Activated naive CD4-positive, alpha-beta T cell treated with Interleukin-2 at 50 U/mL for 16 hours (primary cell): ENCODE measurements at places on chromosomes 12 and 14.

GRCh38 chr14:60720962-60721325, 3.2 kb downstream of the SIX4 start:
- DNase-seq: no peak

GRCh38 chr12:55697686-55698085, 10.0 kb downstream of the ITGA7 start:
- DNase-seq: no peak

DNA sequence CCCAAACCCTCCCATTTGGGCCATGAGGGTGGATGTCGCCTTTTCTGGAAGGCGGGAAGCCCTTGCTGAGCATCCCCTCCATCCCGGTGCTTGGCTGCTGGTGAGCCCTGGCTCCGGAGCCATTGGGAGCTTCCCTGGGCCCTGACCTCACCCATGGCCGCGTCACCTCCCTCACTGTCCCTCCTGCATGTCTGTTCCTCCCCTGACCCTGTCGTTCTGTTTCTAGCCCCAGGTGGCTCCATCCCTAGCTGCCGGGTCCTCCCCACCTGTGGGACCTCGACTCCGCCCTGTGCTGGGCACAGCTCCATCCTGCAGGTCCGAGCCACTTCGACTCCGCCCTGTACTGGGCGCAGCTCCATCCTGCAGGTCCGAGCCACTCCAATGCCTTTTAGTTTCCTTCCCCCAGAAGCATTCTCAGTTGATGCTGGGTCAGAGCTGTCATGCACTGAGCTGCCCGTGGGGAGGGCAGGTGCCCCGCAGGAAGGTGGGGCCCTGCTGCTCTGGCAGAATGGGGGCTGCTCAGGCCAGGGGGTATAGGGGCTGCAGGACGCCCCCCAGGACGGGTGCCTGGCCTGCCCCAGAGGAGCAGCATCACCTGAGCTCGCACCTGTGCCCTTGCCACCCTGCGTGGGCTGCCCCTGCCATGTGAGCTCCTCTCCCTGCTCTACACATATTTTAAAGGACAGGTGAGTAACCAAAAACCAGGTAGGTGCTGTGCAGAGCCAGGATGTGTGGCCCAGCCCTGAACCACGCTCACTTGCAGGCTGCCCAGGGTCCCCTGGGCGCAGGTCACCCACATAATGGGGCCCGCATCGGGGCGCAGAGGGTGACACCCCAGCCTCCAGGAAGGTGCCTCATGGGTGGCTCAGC, 19.0 kb downstream of the NOC4L start:
- no peak for DNase-seq

DNA sequence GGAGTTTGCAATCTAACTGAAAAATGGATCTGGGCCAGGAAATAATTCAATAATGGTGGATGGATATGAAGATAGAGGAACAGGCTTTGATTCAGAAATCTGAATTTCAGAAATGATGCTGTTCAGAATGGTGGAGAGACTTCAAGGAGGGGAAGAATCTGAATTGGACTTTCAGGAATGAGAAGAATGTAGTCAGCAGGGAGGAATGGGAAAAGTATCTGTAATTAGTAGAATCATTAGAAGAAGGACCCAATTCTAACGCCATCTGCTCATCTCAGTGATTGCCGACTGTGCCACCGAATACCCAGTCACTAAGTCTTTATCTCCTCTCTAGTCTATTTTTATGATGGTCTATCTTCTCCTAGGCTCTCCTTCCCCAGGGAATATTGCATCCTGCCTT, 363.2 kb downstream of the GALC start:
- no peak for DNase-seq

DNA sequence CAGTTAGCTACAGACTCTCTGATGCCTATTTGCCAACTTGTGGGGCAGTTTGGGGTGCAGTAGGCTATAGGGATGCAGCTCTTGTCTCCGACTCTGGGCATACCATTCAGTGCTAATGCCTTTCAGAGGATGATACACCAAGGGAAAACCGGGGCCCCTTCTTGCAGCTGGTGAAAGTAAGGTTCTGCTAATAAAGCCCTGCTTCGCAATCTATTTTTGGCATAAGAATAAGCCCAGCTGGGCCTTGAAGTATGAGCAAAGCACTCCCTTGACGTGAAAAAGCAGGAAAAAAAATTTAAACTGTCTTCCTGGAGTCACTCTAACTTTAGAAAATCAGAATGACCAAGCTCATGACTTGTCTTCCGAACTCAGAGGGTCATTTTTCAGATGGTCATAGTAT, 124.1 kb upstream of the RBM19 start:
- no peak for DNase-seq

DNA sequence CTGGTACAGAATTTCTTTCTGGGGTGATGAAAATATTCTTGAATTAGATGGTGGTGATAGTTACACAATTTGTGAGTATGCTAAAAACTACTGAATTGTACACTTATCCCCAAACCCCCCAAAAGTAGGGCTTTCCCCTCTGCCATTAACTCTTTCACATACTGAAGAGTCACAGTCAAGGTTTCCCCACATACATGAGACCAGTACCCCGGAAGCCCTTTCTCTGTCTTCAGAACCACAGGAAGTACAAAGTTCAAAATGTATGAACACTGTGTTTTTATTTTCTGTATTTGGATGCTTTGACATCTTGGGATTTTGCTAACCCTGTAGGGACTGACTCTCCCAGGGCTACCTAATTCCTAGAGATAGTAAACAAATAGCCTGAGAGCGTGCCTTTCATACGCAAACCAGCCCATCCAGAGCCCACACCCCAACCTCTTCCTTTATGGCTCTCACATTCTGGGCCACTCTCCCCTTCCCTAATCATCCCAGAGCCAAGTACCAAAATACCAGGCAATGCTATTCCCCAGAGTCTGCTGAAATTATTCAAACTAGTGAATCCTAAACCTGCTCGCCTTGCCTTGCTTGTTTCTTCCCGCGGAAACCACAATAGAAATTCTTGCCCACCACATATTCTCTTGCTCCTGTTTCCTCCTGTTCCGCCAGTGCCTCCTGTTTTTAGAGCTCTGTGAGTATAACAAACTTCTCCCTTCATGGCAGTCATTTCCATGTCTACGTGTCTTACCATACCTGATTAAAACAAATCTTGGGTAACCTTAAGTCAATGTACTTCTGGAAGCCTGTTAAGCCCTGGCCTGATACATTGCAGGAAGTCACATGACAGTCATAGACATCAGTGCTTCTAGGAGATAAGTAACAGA, 524.8 kb downstream of the FUT8 start:
- DNase-seq: no peak

GRCh38 chr14:69632593-69633151, 21.3 kb downstream of the SUSD6 start:
- DNase-seq: no peak

DNA sequence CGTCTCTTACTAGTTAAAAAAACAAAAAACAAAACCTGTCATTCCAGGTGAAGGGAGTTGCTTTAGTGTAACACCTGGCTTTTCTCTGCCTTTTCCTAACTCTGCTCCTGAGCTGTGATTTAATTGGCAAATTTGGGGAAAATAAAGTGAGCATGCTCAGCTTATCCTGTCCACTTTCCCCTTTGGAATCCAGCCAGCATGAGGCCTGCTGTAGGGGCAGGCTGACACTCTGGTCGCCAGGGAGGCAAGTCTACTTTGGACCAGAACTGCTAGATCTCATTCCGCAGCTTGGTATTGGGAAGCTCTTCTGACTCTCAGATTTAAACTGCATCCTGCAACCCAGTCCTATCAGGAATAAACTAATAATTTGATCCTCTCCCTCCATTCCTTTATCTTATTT, 30.1 kb downstream of the CDKN1B start:
- DNase-seq: no peak

DNA sequence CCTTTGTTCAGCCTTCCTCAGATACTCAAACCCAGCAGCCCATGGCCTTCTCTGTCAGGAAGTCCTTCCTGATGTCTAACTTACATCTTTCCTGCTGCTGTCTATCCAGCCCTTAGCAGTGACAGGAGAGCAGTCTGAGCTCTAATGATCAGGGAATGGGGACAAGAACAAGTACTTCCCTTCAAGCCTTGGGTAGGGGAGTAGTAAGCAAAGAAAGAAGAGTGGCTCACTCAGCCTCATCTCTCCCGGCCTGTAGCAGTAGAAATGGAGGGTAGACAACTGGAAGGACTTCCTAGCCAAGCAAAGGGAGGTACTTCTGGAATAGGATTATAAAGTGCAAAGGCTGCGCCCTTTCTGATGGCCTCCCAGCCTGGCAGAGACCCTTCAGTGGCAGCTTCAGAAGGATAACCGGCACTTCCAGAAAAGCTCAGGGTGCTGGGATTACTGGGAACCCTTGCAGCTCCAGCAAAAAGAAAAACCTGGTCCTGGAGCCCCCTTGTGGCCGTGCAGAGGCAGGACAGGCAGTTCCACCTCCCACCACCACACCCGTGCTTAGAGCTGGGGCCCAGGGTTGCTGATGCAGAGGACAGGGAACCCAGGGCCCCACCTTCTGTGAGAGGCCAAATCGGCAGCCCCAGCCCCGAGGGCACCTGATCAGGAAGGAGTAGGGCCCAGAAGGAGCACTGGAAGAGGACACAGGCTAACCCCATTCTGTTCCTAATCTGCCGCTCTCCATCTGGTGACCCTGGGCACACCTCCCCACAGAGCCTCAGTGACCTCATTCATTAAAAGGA, 12.4 kb upstream of the SMUG1 start:
- peak; percentile 69 for DNase-seq

GRCh38 chr12:4346931-4347330, 25.9 kb downstream of the TIGAR start:
- DNase-seq: no peak

DNA sequence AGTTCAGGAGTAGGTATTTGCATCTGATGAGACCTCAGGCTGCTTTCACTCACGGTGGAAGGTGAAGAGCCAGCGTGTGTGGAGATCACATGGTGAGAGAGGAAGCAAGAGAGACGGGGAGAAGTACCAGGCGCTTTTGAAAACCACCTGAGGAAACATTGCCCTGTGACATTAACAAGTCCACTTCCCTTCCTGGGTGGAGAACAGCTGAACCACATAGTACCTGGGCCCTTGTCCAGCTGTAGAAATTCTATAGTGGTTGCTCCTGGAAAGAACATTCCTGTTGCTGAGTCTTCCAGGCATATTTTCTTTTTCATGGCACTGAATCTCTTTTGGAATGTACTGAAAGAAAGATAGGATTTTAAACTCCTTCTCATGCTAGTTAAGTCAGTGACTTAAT, 87.3 kb upstream of the RIN3 start:
- no peak for DNase-seq
